ENCODE measurements at places on chromosomes 16 and 17. TPM values are rescaled to one million over a fixed set of nuclear protein-coding genes. Genes with fewer than 3 reads are reported as not detected.

C17orf100 gene
- 3.0 TPM for polyA plus RNA-seq

CAVIN1 gene
- polyA plus RNA-seq = 242 TPM

SLC4A1 gene
- polyA plus RNA-seq = 11.3 TPM

CIBAR2 gene
- polyA plus RNA-seq = not detected

SLC52A1 gene
- polyA plus RNA-seq = 0.08 TPM

MSLN gene
- polyA plus RNA-seq = 0.34 TPM

CRK gene
- polyA plus RNA-seq = 40.4 TPM

FOXL1 gene
- 0.24 TPM for polyA plus RNA-seq

BRICD5 gene
- polyA plus RNA-seq = 6.2 TPM

ASPA gene
- 2.0 TPM for polyA plus RNA-seq

KRT32 gene
- not detected for polyA plus RNA-seq

DNA sequence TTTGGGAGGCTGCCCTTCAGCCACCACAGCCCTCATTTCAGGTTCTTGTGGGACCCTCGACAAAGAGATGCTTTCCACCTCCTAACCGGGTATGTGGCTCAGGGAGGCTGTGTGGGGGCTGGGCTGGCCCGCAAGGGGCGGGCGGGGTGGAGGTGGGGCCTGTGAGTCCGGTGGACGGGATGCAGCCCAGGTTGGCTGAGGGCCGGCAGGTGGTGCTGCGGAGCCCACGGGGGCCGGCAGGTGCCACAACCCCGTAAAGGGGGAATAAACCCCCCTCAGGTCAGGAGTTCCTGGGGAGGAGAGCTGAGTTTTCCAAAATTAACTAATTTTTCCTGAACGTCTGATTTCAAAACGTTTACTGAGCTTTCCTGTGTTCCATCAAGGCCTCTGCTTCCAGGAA lies 4.9 kb upstream of the CIAO3 start:
- no peak for DNase-seq

DNA sequence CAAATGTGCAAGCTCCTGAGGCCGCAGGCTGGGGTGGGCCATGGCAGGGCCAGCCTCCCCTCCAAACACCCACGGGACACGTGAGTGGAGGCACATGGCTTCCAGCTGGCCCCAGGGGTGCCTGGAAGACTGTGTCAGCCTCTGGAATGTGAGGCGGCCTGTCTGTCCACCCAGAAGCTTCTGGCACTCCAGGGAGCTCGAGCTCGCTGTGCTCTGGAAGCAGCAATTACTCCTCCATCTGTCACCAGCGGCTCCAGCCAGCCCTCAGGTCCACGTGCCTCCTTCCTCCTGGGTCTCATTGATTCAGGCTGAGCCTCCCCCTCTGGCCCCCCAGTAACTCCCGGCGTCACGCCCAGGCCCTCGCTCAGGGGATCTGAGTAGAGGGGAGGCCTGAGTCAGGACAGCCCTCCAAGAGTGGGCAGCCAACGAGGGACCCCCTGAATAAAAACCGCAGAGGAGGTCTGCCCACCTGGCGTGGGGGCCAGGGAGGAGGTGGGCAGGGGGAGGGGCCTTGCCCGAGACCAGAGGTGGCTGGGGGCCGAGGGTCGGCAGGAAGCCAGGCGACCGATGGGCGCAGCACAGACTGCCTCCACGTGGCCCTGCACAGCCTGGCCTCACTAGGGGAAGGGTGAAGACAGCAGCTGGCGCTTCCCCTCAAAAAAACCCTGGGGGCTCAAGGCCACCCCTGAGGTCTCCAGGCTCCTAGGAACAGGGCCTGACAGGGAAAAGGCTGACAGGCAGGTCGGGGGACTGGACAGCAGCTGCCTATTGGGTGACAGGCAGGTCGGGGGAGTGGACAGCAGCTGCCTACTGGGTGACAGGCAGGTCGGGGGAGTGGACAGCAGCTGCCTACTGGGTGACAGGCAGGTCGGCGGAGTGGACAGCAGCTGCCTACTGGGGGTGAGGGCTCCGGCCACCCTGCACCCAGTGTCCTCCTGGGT lies 11.9 kb downstream of the PIEZO1 start:
- no peak for DNase-seq

GRCh38 chr17:74954115-74954514 lies 18.4 kb downstream of the OTOP3 start:
- DNase-seq = no peak

DNA sequence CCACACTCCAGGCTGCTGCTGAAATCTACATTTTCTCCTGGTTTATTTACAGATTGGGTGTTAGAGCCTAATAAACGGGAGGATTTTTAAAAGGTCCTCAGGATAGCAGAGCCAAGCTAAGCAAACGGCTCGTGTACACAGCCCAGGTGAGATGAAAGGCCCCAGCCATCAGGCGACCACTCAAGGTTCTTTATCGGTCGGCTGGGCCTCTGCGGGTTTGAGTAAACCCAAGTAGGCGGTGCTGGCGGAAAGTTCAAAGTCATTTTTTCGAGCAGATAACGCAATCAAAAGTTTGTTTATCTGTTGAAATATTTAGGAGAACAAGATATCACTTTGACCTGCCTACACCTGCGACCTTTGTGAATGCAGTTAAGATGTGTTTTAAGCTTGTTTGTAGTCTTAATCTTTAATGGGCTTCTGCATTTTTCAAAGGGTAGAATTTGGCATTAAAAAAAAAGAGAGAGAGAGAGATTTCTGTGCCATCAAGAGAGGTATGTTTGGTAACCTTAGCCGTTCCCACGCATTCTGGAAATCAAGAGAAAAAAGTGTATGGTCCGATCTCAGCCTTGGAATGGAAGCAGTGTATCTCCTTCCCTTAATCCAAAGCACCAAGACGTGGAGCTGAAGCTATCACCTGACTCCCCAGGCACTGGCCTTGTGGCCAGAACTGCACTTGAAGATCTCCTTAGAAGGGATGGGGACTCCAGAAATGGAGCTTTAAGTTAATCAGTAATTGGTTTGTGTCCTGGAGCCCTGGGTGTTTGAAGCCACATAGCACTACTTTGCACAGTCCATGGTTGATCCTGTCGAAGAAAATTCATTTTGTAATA lies 301.7 kb upstream of the IRX5 start:
- no peak for DNase-seq

DNA sequence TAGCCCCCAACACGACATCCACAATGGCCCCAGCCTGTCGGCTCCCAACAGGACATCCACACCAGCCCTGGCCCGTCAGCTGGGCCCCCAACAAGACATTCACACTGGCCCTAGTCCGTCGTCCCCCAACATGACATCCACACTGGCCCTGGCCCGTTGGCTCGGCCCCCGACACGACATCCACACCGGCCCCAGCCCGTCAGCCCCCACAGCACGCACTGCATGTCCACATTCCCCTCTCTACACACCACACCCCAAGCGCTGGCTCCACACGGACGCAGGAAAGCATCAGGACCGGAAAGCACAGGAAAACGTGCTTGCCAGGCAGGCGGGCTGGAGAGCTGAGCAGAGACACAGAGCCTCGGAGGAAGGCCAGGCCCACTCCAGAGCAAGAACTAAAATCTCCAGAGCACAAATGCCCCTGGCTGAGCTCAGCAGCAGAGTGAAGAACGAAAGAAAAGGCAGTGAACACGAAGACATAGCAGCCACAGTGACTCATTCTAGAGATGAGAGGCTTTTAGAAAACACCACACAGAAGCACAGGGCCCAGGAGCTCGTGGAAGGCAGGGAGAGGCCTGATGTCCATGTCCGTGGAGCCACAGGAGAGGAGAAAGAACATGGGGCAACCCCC lies 50.6 kb downstream of the LMF1 start:
- no peak for DNase-seq

DNA sequence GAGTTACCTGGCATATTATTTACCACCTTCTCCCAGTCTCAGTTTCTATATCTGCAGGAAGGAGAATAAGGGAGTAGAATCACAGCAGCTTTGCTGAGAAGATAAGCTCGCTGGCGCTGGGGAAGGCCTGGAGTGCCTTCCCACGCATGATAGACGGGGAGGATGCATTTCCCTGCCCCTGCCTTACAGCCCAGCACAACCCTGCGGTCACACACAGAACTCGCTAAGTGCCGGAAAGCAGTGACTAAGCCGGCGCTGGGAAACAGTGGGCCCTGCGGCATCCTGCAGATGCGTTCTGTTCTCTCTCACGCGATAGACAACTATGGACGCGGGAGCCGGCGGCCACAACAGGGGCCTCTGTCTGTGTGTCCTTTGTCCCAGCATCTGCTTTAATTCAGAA lies 4.8 kb downstream of the CA5A start:
- DNase-seq = no peak

DNA sequence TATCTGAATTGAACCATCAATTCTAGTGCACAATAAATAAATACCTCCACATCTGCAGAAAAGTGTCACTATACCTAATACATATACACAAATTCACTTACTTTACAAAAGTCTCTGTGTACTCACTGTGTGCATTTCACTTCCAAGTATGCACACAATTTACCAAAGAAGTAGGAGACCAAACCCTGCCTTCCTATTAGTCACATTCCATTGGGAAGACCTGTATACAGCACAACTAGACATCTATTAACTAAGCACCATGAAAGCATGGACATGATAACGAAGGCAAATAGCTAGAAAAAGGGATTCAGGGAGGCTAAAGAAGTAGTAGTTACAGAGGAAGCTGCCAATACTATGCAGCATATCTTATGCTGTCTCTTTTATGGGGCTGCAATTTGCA lies 139.5 kb downstream of the SNX11 start:
- DNase-seq = no peak

- DNase-seq = no peak
Measured at GRCh38 chr17:64423881-64424280, 25.0 kb upstream of the MILR1 start.

DNA sequence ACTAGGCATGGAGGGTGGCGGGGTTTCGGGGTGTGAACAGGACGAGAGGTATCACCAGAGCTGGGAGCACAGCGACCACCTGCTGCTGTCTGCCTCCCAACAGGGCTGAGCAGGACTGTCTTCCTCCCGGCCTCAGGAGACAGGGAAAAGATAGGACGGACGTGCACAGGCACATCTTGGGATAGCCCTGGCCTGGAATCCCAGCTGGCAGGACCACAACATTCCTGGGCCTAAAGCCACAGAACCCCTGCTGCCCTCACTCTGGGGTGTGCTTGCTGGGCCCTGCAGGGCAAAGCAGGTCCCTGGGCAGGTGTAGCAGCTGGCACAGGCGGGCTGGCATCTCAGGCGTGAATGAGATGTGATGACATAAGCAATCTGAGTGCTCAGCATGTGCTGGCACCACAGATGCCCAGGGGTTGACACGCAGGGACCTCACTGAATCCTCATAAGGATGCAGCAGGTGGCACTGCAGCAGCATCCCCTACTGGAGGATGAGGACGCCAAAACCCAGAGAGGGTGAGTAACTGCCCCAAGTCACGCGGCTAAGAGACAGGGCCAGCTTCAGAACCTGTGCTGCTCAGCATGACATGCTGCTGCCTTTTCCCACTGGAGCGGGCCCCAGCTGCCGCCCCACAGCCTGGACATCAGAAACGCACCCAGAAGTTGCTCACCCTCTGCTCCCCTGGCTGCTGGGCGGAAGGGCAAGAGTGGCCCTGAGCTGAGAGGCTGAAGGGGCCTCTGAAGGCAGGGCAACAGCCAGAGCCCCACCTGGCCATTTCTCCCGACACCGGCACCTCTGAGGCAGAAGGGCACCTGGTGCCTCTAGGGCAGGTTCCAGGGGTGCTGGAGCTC lies 7.1 kb downstream of the CORO7 start:
- no peak for DNase-seq

Data from forelimb muscle (tissue), 1 donor.